ENCODE measurements at places on chromosomes 13 and 19.

DNA sequence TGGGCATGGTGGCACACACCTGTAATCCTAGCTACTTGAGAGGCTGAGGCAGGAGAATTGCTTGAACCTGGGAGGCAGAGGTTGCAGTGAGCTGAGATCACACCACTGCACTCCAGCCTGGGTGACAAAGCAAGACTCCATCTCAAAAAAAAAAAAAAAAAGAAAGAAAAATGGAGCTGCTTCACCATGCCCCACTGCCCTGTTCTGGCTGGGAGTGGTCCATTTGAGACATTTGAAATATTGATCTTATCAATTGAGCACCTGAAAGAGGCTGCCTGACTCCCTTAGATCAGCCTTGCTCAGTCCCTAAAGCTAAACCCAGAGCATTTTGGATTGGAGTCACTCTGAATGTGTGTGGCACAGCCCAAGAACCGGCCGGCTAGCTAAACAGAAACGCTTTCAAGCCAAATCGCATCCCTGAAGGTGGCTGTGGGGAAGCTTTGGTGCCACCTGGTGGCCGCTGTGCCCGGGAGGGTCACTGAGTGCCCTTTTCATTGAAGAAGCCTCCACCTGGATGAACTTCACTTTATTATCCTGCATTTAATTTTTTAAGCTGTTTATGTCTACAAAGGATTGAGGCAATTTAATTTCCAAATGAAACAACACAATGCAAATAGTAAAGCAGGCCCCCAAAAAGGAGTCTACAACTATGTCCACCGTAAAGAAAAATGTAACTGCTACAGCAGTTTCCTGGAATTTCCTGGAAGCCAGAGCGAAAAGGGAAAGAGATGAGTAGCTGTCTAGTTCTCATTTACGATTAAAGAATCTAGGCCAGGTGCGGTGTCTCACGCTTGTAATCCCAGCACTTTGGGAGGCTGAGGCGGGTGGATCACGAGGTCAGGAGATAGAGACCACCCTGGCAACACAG is 53.1 kb upstream of the SERPINE3 start:
- no peak for DNase-seq

- no peak for DNase-seq
These were observed 46.2 kb upstream of the TCF3 start for GRCh38 chr19:1698636-1699035.

- DNase-seq: no peak
These were observed 2.5 kb upstream of the GPR42 start for GRCh38 chr19:35368378-35368777.

DNA sequence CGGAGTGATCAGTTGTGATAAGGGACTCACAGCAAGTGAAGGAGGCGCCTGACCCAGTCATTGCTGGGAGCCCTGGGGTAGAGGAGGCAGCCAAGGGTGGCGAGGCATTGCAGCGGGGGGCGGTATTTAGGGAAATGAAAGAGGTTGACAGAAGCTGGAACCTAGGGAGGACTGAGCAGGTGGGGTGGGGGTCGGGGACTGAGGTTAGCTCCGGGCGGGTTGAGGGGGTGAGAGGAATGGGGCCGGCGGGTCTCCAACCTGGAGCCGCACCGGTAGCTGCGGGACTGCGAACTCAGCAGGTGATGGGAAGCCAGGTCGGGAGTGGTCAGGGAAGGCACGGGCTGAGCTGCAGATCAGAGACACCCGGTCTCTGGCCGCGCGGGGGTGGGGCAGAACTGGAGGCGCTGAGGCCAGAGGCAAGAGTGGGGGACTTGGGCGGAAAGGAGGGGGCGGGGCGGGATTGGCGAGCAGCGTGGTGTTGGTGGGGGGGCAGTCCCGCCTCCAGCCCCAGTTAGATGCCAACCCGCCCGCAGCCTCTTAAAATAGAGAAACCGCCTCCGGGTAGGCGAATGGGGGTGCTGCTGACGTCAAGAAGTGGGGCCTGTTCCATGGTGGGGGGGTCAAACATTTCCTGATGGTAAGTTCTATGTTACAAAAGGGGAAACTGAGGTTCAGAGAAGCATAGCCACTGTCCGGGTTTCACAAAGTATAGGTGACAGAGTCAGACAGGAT is 1.5 kb downstream of the MAST3 start:
- no peak for DNase-seq

GRCh38 chr13:45851171-45851921 is at the start of gene SIAH3:
TSS of gene SIAH3 (minus strand) at chr13:45851753. CDS start at chr13:45851629, 124 bp downstream.
- no peak for DNase-seq

- no peak for DNase-seq
These were observed 117.2 kb downstream of the MIPEP start for GRCh38 chr13:23771956-23772355.

- DNase-seq: no peak
These were observed at the start of gene ADAMTS10 for GRCh38 chr19:8610041-8610935. TSS of gene ADAMTS10 (minus strand) at chr19:8610715. CDS start at chr19:8605710, 5,005 bp downstream.

- DNase-seq: no peak
These were observed 109.7 kb downstream of the GNG7 start for GRCh38 chr19:2592824-2593223.

DNA sequence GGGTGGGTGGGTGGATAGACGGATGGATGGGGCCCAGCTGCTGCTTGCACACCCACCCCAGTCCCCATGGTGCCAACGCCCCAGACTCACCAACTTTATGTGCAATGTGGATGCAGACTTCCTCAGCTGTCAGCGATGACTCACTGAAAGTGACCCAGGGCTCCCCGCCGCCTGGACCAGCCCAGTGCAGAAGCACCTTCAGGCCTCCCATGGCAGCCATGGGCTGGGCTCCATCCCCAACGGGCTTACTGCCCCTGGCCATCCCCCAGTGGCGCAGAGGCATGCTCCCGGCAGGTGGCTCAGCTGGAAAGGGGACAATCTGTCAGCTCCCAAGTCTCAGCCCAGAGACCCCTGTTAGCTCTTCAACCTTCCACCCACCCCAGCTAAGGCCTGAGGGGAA is 2.2 kb downstream of the TYK2 start:
- no peak for DNase-seq

DNA sequence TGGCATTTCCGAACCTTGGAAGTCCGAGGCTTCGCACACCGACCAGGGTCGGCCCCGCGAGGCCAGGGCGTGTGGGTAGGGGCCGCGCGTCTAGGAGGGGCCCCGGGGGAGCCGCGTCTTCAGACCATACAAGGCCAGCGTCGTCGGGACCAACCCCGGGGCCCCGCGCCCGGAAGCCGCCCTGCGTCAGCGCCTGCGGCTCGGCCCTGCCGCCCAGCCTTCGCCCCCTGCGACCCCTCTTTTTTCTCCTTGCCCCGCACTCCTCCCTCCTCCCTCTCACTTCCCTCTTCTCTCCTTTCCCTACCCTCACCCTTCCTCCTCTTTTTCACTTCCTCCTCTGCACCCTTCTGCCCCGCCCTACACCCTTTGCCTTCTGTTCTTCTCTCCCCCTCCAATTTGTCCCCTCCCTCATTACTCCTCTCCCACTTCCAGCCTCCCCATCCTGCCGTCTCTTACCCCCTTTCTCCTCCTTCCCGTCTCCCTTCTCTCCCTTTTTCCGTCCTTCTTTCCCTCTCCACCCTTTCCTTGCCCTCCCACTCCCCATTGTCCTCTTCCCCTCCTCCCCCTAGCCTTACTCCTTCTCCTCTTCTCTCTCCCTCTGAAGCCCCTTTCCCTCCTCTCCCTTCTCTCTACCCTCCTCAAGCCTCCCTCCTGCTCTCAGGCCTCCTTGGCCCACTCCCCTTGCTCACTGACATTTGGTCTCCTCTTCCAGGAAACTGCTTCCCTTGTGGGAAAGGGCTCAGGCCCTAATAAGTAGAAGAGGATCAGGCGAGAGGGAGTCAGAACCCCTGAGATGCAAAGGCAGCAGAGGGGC is 2.2 kb upstream of the PLEKHG2 start:
- DNase-seq: no peak

DNA sequence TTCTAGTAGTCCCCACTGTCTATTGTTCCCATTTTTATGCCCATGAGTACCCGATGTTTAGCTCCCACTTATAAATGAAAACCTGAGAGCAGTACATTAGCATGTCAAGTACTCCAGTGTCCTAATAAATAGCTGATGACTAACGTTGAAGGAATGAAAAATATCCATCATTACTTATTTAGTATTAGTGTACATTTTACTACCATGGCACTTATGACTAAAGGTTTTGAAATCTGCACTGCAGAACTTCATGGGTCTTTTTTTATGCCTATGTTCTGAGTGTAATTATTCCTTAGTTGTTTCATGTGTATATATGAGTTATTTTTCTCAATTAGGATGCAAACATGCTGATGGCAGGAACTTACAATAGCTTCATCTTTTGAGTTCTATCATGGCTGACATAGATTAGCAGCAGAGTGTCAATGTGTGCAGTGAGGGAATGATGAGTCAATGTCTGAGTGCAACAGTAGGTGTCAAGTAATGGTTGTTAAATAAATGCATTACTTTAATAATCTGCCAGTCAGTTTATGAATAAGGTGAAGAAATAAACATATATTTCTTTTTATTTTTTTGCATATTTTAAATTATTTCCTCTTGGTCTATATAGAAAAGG is 188.4 kb downstream of the ITGBL1 start:
- DNase-seq: no peak

DNA sequence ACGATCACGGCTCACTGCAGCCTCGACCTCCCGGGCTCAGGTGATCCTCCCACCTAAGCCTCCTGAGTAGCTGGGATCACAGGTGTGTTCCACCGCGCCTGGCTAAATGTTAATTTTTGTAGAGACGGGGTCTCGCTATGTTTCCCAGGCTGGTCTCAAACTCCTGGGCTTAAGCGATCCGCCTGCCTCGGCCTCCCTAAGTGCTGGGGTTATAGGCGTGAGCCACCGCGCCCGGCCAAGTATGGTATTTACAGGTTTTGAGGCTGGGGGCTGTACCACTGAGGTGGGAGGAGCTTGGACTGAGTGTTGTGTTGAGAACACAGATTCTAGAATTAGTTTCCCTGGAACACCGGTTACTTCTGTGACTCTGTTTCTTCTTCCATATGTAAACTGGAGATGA is 452 bp upstream of the PPM1N start:
- no peak for DNase-seq

DNA sequence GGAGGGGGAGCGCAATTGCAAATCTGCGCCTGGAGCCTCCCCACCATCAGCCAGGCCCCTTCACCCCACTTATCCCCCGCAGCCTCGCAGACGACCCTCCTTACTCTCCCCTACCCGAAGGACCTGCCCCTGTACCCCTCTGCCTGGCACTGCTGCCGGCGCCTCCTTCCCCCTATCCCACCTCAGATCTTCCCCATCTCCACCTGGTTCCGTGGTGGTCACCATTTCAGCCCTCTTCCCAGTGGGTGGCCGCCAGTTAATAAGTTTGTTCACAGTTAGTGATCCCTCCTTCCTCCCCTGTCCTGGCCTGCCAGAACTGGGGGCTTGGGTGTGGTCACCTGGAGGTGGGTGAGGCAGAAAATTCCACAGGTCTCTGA is 397 bp downstream of the SLC44A2 start:
- DNase-seq: no peak

GRCh38 chr13:75872980-75873379 is 236.8 kb downstream of the LMO7 start:
- DNase-seq: no peak

DNA sequence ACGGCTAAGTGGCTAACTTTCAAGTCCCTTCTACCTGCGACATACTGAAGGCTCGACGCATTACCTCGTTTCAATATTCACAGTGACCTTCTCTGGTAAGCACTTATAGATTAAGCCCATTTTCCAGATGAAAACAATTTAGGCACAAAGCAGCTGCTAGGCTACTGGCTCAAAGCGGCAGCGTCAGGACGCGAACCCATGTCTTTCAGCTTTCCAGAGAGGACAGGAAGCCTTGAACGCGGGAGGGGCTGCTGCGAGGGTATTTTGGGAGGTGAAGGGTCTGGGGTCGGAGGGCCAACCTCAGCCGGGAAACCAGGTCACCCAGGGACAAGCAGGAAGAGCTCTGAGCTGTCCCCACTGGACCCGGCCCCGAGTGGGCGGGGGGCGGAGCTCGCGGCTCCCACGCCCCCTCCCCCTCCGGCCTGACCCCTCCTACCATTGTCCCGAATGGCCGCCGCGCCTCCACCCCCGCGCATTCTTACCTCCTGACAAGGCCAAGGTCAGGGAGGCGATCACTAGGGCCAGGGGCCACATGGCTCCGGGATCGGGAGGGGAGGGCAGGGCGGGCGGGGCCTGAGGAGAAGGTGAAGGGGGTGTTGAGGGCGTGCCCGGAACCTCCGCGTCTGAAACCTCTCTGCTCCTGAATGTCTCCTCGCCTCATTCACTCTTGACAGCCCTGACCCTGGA is at the start of gene KLK13:
Gene KLK13 (minus strand): TSS at position 559 of the 687 bp plus-strand sequence. CDS start 25 bp downstream, at position 534.
- no peak for DNase-seq

GRCh38 chr19:13007292-13008045 is 12.2 kb downstream of the NFIX start:
- DNase-seq: no peak

- DNase-seq: no peak
These were observed 18.8 kb downstream of the TMEM143 start for GRCh38 chr19:48344892-48345291.

- DNase-seq: no peak
These were observed 508.9 kb upstream of the ARGLU1 start for GRCh38 chr13:107076801-107077200.

- no peak for DNase-seq
These were observed 5.7 kb upstream of the CDC42EP5 start for GRCh38 chr19:54478677-54479266.

DNA sequence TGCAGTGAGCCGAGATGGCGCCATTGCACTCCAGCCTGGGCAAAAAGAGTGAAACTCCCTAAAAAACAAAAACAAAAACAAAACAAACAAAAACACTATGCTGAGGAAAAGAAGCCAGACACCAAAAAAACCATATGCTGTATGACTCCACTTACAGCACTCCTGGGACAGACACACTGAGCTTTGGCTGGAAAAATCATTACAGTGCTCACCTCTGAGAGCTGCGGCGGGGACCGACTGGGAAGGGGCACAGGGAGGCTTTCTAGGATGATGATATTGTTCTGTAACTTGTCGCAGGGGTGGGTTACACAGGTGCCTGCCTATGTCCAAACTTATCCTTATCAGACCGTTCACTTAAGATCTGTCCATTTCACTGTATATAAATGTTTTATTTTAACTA is 7.8 kb downstream of the PNMA8A start:
- DNase-seq: no peak

GRCh38 chr19:47435196-47435595 is 15.9 kb upstream of the MEIS3 start:
- no peak for DNase-seq

DNA sequence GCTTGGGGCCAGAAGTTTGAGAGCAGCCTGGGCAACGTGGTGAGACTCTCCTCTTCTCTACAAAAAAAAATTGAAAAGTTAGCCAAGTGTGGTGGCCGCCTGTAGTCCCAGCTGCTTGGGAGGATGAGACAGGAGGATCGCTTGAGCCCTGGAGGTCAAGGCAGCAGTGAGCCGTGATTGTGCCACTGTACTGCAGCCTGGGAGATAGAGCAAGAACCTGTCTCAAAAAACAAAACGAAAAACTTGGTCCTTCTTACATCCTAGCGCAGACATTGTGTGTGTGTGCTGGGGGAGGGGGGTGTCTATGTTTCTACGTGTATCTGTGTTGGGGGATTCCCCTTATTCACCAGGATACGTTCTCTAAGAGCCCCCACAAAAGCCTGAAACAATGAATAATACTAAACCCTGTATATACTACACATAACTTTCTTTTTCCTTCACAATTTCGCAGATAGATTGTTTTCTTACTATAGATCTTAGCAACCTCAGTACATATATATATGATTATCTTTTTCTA is 7.9 kb downstream of the AXL start:
- DNase-seq: no peak

- DNase-seq: no peak
These were observed 11.5 kb downstream of the TECR start for GRCh38 chr19:14540741-14541525.

- DNase-seq: no peak
These were observed 2.5 kb downstream of the LCP1 start for GRCh38 chr13:46179491-46179908.

- DNase-seq: no peak
These were observed 66.8 kb downstream of the IPO5 start for GRCh38 chr13:98020271-98020670.
